Effector memory CD8-positive, alpha-beta T cell (primary cell): ENCODE measurements at places on chromosomes 5 and 9.

DNA sequence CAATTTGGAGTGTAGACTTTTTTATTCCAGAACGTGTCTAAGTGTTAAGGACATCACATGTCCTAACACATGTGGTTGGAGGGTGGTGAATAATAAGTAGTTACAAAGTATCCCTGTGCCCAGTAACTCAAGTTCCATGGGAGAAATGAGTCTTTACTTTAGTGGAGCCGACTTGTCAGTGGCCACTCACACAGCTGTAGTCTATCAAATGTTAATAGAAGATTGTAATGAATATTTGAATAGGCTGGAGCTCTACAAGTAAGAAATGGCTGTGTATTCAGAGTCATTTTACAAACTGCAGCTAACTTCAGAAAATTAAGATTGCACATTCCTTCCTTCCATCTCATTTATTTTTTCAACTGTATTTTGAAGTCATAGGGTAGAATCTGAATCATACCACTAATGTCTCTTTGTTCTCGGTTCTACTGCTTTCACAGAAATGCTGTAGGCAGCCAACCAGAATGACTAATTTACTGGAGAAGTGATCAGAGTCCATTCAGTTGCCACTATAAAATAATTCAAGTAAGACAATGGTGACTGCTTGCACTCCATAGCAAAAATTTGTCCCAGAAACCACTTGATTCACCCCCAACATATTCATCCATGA lies 394.8 kb downstream of the NR2F1-AS1 start:
- DNase-seq: no peak

DNA sequence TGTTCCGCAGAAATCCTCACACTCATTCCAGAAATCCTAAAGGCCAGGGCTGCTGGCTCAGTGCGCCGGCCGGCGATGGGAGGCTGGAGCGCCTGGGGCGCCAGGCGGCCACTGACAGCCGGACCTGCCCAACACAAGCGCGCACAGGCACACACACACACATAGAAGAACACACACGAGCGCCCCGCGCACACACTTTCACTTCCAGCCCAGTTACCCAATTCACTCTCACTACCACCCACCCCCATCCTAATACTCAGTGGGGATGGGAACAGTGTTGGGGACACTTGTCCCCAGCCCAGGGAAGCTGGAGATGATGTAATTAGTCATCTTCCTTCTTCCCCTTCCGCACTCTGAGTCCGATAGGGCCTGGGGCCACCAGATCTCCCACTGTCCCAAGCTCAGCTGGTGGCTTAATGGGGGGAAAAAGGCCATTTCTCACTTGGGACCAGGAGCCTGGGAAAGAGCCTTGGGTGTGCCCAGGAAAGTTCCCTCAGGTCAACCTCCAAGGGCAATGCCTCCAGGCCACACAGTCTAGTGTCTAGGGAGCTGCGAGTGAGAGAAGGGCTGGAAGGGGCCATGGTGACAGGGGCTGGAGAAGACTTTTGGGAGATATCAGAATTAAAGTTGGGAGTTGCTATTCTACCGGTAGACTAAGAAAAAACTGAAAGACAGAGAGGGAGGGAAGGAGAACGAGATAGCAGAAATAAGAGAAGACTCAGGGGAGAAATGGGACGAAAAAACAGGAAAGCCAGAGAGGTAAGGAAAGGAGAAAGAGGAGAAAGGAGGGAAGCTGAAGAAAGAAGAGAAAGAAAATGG lies 1.7 kb downstream of the EBF1 start:
- no peak for DNase-seq

DNA sequence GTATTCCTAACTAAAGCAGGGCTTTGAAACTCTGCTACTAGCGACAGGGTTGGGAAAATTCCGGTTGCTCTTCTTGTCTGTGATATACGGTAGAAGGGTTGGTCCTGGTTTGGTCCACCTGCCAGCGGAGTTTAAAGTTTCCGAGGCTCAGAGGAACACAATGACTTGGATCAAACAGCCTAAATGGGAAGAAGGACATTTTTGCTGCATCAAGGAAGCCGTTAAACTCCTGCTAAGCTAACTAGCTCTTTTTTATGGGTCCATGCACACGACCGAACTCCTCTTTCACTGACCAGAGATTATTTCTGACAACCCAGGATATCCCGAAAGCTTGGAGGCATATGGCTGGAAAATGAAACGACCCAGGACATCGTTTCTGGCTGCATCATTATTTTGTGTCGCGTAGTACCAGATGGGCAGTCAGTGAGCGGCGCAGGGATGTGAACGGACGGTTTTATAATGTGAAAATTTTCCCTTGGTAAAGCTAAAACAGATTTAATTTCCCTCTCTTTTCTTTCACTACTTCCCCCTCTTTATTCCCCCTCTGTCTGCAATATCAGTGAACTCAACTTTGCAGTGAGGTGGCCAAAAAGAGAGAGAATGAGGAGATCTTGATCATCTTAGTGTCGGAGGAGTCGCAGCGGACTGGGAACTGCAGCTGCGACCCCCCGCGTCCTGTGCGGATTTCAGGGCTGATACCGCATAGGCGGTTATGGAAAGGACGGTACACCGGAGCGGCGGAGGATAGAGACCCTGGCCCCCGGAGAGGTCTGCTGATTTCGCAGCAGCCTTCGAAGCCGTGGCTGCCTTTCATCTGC lies at the start of gene LURAP1L:
TSS of gene LURAP1L (plus strand) at position 160 of the 818 bp plus-strand sequence. CDS start 696 bp downstream, outside the sequence.
- no peak for DNase-seq

DNA sequence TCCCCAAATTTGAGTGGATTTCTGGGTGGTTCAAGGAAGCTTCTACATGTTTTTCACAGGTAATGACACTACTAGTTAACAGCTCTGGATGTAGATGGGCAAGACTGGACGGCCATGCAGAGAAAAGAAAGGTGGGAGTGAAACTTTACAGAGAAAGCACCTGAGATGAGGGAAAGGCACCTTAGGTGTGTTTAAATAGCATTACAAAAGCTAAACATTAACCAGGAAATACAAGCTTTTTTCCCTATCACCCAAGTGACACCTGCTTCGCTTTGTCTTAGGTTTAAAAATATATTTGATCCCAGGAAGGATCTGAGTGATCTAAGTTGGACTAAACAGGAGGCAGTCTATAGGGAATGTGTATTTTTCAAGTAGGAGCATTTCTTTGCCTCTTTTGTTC lies 8.3 kb downstream of the C9orf152 start:
- DNase-seq: no peak

DNA sequence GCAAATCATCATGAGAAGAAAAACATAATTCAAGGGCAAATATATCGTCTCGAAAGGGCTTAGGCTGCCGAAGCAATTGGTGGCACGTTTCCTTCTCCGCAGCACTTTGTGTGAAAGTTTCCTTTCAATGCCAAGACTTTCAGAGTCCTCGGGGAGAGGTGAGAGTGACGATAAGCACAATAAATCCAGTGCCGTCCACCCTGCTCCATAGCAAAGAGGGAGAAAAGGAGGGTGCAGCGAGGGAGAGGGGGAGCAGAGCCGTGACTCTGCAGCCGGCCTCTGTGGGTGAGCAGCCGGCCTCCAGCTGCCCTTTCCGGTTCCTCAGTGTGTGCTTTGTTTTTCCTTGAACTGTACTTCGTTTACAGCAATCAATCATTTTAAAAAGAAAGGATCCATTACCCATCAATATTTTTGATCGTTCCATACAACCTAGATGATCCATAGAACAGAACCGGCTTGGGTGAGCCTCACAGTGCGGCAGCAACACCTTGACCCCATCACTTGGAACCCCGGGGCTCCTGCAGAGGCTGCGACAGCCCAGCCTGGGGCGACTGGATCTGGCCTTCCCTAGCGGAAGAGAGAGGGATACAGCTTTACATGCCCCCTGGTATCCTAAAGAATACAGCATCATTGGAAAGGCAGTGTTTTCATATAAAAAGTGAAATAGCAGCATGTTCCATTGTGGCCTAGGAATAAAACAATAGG lies 247.0 kb upstream of the IRX4 start:
- DNase-seq: no peak

- DNase-seq: no peak
Observed at GRCh38 chr5:157288405-157289163, 22.7 kb downstream of the CYFIP2 start.
